Type B pancreatic cell (in vitro differentiated cells): ENCODE measurements at places on chromosomes 7 and 10. TPM values are rescaled to one million over a fixed set of nuclear protein-coding genes. Genes with fewer than 3 reads are reported as not detected.

DNA sequence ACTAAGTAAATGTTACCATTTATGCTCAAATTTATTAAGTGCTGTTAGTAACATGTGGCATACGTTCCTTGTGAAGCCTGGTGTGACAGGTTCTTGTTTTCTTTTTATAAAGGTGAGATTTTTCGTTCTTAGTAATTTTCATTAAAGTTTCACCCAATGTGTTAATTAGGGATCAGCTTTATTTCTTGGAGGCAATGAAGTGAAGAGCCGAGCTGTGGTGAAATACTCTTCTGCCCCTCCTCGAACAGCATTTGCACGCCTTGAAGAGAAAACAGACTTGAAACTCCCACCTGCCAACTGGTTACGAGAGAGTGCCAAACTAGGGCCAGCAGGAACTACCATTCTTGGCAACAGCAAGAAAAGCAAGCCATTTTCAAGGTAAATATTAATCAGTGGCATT, 1.5 kb downstream of the EDRF1 start:
- DNase-seq = no peak

- DNase-seq = no peak
Observed at GRCh38 chr10:97708976-97709946, 4.3 kb upstream of the MARVELD1 start.

GRCh38 chr10:120456626-120457430, at the start of gene PLPP4:
Gene PLPP4 (plus strand): TSS chr10:120457227. CDS start chr10:120457306, 79 bp downstream.
- peak; percentile 74 for DNase-seq

GRCh38 chr10:132151951-132152505, 34.7 kb upstream of the DPYSL4 start:
- no peak for DNase-seq

GRCh38 chr7:2373124-2373556, 18.5 kb downstream of the EIF3B start:
- DNase-seq = no peak

- DNase-seq = no peak
Observed at GRCh38 chr7:155560982-155561686, 14.8 kb upstream of the CNPY1 start.

- DNase-seq = no peak
Observed at GRCh38 chr7:2559283-2559950, 638 bp downstream of the IQCE start.

DNA sequence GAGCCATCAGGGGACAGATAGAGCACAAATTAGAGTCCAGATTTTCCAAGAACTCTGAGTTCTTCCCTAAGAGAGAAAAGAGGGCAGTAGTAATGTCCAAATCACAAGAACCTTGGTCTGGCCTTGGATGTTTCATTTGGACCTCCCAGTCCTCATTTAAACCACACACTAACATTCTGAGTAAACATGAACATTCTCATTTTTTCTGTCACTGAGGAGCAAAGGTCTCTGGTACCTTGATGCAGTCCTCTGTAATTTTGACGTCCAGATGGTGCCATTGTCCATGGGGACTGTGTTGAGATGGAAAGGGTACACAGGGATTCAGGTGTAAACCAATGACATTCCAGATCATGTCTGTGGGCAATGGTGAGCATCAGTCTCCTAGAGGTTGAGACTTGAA, 225.4 kb upstream of the PHYHIPL start:
- DNase-seq = no peak

DNA sequence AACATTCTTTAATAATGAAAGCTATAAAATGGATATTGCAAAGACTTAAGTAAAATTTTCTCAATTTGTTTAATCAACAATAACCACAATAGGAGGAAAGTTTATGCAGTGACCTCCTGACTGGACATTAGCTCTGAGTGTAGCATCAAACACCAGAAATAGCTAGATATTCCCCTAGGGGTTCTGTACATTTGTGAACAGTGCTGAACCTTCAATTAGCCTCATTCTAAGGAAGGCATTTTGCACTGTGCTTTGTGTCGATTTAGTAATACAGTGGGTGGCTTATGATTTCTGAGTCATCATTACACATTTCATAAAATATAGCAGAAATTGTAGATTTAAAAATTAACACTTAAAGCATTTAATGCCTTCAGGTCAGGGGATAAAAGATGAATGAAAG, 367.3 kb upstream of the PCDH15 start:
- no peak for DNase-seq

GRCh38 chr7:88458946-88459345, 152.3 kb upstream of the STEAP4 start:
- DNase-seq = no peak

GRCh38 chr10:120048391-120048790, 155.9 kb downstream of the SEC23IP start:
- no peak for DNase-seq

The PGAM2 gene
- 0.57 and 0.72 TPM in 2 replicates for total RNA-seq

The ADRA2A gene
- total RNA-seq = 16.1 and 19.3 TPM in 2 replicates

The SEMA4G gene
- 28.0 and 46.0 TPM in 2 replicates for total RNA-seq

The PLEKHS1 gene
- total RNA-seq = 0.12 and 0.45 TPM in 2 replicates

The FGFBP3 gene
- total RNA-seq = 4.5 and 9.6 TPM in 2 replicates

The TMEM72 gene
- total RNA-seq = 0.40 and 1.2 TPM in 2 replicates
